NCI-H1417 treated with DMSO at 0.1 percent for 48 hours (cell line): ENCODE measurements at places on chromosomes 7 and 10.

DNA sequence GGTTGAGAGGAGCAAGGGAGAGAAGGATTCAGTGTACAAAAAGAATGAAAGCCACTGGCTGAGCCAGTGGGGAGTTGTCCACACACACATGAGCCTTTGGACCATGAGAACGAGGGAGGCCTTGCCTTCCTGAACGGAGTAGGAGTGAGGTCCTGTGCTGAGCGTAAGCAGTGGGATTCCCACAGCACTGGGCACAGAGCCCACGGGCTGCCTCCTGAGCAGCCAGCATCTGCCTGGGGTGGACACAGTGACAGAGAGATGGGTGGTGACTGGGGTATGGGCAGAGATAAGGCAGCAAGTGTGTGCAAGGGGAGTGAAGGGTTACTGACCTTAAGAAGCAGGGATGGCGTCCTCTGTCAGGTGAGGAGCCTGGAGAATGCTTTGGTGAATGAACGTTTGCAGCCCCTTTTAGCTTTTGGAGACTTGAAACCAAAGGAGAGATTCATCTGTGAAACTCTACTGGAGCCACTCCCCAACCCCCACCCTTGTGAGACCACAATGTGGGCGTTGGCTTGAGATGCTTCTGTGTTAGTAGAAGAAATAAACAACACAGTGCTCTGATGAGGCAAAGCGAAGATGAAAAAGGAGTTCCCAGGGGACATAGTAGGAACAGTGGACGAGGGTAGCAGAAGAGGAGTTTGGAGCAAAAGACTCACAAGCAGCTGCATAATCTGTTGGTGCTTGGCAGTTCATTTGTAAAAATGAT lies 56.5 kb downstream of the FIGNL1 start:
- DNase-seq, result no peak

DNA sequence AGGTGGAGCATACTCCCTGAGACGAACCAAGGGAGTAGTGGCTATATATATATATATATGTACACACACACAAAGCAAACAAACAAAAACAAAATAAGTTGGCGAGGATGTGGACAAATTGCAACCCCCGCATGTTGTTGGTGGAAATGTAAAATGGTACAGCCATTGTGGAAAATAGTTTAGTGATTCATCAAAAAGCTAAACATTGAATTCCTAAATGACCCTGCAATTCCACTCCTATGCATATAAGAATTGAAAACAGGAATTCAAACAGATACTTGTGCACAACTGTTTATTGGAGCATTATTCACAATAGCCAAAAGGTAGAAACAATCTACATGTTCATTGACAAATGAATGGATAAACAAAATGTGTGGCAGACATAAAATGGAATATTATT lies 407.9 kb downstream of the KCNMA1 start:
- no peak for DNase-seq

DNA sequence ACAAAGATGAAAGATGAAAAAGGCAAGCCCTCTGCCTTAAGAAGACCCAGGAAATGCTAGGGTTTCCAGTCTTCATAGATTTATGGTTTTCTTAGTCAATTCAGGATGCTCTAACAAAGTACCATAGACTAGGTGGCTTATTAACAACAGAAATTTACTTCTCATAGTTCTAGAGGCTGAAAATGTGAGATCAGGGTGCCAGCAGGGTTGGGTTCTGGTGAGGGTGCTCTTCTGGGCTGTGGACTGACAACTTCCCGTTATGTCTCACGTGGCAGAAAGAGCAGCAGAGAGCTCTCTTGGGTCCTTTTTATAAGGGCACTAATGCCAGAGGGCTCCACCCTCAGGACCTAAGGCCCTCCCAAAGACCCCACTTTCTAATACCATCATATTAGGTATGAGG lies 23.7 kb downstream of the ELMO1 start:
- DNase-seq, result no peak

GRCh38 chr7:76281006-76281705 lies 21.3 kb upstream of the HSPB1 start:
- no peak for DNase-seq

GRCh38 chr7:143321734-143322133 lies 5.8 kb downstream of the CLCN1 start:
- DNase-seq, result no peak

- DNase-seq, result no peak
These were observed 214.4 kb upstream of the KIAA1217 start for GRCh38 chr10:23994459-23995046.

DNA sequence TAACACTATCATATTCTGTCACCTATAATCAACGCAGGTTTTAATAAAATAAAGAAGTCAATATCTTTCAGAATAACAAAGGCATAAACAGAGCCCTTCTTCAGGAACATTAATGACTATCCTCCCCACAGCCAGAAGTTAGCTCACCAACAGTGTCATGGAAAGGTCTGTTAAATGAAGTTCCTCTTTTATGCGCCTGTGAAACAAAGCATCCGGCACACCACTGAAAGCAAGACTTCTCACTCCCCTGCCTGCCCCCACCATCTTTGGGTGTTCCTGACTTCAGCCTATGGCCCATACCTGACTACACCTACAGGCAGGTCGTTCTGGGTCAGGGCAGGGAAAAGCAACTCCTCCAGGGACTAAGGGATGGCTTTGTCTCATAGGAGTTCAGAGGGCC lies 205.4 kb downstream of the FANK1 start:
- DNase-seq, result no peak
